ENCODE measurements at places on chromosomes 6 and 20.

DNA sequence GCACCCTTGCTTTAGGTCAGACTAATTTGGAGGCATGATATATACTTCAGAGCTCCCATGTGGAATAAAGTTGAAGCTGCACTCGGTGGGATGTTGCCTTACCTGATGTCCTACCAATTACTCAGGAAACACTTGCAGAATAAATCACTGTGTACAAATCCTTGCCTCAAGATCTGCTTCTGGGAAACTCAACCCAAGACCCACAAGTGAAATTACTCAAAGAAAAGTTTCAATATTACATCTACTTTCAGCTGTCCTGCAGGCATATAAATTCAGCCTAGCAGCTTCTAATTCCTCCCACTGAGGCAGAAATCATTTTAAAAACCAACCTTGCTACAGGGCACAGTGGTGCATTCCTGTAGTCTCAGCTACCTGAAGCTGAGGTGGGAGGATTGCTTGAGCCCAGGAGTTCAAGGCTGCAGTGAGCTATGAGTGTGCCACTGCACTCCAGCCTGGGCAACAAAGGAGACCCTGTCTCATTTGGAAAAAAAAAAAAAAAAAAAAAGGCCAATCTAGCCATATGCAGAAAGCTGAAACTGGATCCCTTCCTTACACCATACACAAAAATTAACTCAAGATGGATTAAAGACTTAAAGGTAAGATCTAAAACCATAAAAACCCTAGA, 20.7 kb upstream of the DCDC2 start:
- no peak for DNase-seq

GRCh38 chr6:21299216-21299615, 294.3 kb upstream of the SOX4 start:
- no peak for DNase-seq

- DNase-seq = no peak
These were observed 58.8 kb upstream of the MAP7 start for GRCh38 chr6:136608991-136609390.

- no peak for DNase-seq
These were observed 98.1 kb downstream of the HIVEP2 start for GRCh38 chr6:142846883-142847287.

- no peak for DNase-seq
These were observed 1.5 kb downstream of the HLA-DOA start for GRCh38 chr6:33007831-33008400.

DNA sequence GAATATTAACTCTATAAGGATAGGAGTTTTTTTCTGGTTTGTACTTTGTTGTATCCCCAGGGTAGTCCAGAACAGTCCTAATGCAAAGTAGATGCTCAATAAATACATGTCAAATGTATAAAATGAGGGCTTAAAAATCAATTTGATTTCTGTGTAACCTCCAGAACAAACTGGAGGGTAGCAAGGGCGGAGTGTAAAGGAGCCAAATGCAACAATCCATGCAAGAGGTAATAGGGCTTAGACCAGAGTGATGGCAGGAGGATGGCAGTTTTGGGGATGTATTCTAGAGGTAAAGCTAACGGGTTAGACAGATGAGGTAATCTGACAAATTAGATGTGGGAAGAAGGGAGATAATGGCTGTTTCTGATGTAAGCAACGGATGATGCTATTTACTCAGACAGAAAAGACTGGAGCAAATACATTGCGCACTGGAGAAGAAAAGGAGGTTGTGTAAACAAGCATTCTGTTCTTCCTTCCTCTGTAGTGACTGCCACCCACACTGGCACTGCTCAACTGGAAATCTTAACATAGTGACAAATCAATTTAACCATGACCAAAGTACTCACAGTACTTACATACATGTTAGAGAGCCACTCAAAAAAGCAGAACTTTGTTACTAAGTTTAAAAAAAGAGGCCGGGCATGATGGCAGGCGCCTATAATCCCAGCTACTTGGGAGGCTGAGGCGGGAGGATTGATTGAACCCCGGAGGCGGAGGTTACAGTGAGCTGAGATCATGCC, 2.0 kb downstream of the ZNF318 start:
- DNase-seq = no peak

DNA sequence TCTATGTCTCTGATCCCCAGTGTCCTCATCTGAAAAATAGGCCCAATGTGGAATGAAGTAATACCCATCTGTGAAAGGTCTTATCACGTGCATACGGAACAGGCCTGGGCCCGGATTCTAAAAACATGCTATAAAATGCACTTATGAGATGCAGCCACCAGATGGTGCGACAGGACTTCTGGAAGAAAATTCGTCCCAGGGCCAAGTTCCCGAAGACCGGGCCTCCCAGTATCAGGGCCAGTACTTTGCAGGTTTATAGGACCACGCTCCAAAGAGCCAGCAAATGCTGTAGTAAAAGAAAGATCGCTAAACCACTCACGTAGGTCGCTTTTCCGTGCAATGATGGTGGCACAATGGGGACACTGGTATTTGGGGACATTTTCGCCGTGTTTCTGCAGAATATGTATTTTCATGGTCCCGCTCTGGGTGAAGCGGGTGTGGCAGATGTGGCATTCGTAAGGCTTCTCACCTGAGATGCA, 10.6 kb downstream of the CTCFL start:
- DNase-seq = no peak

- no peak for DNase-seq
These were observed 392 bp downstream of the PSMB8 start for GRCh38 chr6:32843331-32843978.

DNA sequence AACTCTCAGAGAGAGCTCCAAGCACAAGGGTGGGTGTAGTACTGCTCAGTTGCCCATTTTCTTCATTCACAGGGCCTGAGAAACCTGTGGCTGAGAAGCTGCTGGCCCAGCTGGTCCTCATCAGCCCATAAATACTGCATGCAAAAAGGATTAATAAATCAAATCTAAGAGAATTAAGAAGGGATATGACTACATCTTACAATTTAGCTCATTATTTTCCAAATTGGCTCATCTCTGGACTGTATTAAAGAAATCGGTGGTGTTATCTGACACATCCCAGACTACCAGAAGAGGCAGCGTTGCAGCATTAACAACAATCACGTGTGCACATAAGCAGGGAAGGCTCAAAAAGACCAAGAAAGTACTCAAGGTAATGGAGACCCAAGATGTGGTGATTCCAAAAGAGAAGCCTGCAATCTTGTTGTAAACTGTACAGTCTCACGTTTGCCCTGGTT, 90.7 kb downstream of the CD24 start:
- no peak for DNase-seq

GRCh38 chr6:143060354-143060805, 309 bp upstream of the AIG1 start:
- DNase-seq = peak; percentile 84

- no peak for DNase-seq
These were observed 372.6 kb downstream of the TFAP2A start for GRCh38 chr6:10042280-10042679.

- no peak for DNase-seq
These were observed 429.3 kb upstream of the SULF2 start for GRCh38 chr20:48214601-48215000.

GRCh38 chr20:50460115-50460607, 50.0 kb upstream of the PTPN1 start:
- DNase-seq = no peak

GRCh38 chr20:45878076-45878761, 2.8 kb upstream of the ZSWIM1 start:
- DNase-seq = no peak

- no peak for DNase-seq
These were observed 582.5 kb downstream of the DOK5 start for GRCh38 chr20:55057779-55058415.

- DNase-seq = no peak
These were observed 14.2 kb downstream of the E2F3 start for GRCh38 chr6:20415712-20416454.

DNA sequence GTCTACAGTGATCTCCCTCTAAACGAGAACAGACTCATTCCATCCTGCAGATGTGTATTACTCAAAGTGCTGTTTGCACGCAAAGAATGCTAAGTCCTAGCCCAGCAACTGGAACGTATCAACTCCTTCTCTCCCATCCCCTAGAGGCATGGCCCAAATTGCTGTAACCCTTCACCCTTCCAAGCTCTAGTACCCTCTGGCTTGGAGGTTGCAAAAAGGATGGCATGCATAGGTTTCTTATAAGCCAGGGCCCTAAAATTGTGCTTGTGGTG, 71.5 kb upstream of the TGM3 start:
- no peak for DNase-seq

DNA sequence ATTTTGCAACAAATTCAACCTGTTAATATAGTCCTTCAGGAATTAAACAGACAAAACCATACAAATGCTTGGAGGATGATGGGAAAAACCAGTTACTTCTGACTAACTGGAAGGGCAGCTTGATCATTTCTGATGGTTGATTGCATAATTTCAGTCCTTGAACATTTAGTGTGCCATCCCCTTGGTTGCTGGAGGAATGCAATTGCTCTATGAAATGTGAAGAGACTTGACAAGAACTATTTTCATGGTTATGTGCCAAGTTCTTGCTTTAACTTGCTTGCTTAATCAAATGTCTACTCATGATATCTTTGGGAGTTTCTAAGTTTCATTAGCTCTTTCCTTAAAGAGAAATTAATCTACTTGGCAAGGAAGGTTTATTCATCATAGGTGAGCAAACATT, 45.2 kb downstream of the ANKEF1 start:
- no peak for DNase-seq

GRCh38 chr6:40341726-40342125, 245.4 kb downstream of the LRFN2 start:
- no peak for DNase-seq

DNA sequence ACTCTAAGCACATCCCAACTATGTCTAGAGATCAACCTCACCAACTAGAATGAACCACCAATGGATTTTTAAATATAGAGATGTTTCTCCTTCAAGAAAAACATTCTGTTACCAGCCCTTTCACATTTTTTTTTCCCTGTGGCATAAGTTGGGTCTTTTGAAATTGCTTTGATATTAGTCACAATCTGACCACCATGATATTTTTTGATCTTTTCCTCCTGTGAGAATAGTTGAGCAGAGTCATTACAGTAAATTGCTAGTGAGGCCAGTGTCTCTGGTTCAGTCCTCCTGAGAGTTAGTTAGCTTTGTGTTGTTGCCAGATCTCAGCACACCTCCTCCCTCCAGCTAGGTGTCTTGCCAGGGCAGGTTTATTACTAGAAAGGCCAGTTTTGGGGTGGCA, 79.7 kb upstream of the MYLIP start:
- DNase-seq = no peak

Measured in activated CD8-positive, alpha-beta memory T cell treated with anti-CD3 and anti-CD28 coated beads for 24 hours (primary cell).